ENCODE measurements at places on chromosomes 7 and 10. TPM values are rescaled to one million over a fixed set of nuclear protein-coding genes. Genes with fewer than 3 reads are reported as not detected.

- no peak for DNase-seq
Observed at GRCh38 chr10:51063659-51064535, 10.4 kb upstream of the PRKG1 start.

PLOD3 gene
- polyA plus RNA-seq = 66.3 TPM

DNA sequence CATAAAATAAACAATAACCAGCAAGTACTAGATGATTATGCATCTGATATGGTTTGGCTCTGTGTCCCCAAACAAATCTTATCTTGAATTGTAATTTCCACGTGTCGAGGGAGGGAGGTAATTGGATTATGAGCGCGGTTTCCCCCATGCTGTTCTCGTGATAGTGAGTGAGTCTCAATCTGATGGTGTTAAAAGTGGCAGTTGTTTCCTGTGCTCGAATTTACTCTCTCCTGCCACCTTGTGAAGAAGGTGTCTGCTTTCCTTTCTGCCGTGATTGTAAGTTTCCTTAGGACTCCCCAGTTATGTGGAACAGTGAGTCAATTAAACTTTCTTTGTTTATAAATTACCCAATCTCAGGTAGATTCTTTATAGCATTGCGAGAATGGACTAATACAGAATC, 15.1 kb downstream of the CNTNAP2 start:
- no peak for DNase-seq

DNA sequence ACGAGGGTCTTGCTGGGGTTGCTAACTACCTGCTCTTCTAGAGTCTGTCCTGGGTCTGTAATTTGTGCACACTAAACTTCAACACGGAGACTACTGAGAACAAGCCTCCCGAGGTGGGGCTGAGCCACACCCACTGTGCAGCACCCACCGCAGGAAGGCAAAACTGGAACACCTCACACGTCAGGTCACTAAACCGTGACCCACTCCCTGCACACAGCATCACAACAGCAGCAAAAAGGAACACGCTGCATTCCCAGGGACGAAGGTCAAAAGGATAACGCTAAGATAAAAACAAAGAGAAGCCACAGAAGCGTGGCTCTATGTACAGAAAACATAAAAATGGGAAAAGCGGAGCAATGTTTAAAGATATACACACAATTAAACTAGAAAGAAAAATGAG, 170.1 kb downstream of the MAD1L1 start:
- DNase-seq = no peak

OR13A1 gene
- polyA plus RNA-seq = not detected

GRCh38 chr10:97689559-97690020, 2.5 kb upstream of the AVPI1 start:
- DNase-seq = no peak

PNLIPRP3 gene
- polyA plus RNA-seq = not detected

All from right lung (tissue), 10 donors.